Natural killer cell treated with Interleukin-12 subunit alpha and Interleukin-12 subunit beta and Interleukin-15 and Interleukin-18, amount 100 ng/mL, for 72 hours (primary cell): ENCODE measurements at places on chromosomes 5 and 9. TPM values are rescaled to one million over a fixed set of nuclear protein-coding genes. Genes with fewer than 3 reads are reported as not detected.

GRCh38 chr5:56281489-56282165 is 48.5 kb upstream of the ANKRD55 start:
- no peak overlapping the region for H3K4me3 ChIP-seq
- H3K27ac ChIP-seq, result no peak overlapping the region
- no peaks in the 10 kb centered on the region for H3K4me1 ChIP-seq
- no peak for DNase-seq

DNA sequence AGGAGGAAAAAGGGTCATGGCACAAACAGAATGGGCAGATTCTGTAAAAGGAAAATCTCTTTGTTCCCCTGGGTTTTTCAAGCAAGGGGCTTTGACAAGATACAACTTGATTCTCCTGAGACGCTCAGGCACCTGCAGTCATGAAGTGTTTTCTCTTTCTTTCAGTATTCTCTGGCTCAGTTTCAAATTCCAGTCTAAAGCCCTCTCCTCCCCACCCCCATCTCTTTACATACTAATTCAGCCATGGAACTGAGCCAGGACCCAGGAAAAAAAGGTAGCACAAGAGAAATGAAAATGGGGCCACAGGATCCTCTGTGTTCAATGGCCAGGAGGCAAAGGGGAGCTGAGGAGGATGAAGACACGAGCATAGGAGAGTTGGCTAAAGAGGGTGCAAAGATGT is 408.4 kb downstream of the SPOCK1 start:
- H3K4me1 ChIP-seq, result no peaks in the 10 kb centered on the region
- H3K36me3 ChIP-seq, result no peaks in the 10 kb centered on the region
- H3K27me3 ChIP-seq, result no peaks in the 10 kb centered on the region
- no peak overlapping the region for H3K4me3 ChIP-seq

DNA sequence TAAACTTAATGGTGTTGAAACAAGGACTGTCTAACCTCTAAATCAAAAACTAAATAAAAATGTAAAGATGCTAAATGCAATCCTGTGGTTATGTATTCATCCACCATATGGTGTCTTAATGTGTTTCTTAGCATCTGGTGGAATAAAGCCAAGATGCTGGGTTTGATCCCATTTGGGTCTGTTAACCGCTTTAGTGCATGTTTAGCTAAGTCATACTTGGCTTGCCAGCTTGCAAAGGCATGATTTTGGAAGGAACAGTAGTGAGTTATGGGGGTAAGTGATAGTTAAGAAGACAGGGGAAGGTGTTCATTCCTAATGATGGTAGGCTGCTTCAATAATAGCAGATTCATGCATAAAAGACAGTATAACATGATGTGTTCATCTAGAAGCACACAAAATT is 139.0 kb upstream of the SLC27A6 start:
- H3K27ac ChIP-seq, result no peak overlapping the region
- H3K27me3 ChIP-seq, result no peaks in the 10 kb centered on the region
- no peak for DNase-seq

- no peak overlapping the region for H3K4me3 ChIP-seq
- peaks cover 47% of the 10 kb centered on the region for H3K27me3 ChIP-seq
- H3K4me1 ChIP-seq, result no peaks in the 10 kb centered on the region
Measured at GRCh38 chr9:4141296-4141695, 158.6 kb downstream of the GLIS3 start.

DNA sequence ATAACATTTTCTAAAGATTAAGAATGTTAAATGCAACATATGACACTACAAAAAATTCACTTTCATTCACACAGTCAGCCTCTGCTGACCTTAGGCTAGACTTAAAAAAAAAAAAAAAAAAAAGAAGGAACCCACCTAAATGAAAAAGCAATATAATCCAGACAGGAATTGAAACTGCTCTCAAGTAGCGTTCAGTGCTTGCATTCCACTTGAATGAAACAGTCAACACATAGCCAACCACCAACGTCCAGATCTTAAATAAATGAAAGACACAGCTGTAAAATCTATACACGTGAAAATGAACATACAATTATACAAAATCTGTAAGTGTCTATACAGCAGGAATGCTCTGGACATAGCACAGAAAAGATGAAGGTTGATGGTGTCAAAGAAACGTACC is 11.4 kb downstream of the TMEM245 start:
- DNase-seq, result no peak
- H3K36me3 ChIP-seq, result peaks cover 11% of the 10 kb centered on the region
- peak overlapping the region; percentile 3 for H3K27ac ChIP-seq
- no peaks in the 10 kb centered on the region for H3K27me3 ChIP-seq
- peaks cover 24% of the 10 kb centered on the region for H3K4me1 ChIP-seq
- no peak overlapping the region for H3K4me3 ChIP-seq

DNA sequence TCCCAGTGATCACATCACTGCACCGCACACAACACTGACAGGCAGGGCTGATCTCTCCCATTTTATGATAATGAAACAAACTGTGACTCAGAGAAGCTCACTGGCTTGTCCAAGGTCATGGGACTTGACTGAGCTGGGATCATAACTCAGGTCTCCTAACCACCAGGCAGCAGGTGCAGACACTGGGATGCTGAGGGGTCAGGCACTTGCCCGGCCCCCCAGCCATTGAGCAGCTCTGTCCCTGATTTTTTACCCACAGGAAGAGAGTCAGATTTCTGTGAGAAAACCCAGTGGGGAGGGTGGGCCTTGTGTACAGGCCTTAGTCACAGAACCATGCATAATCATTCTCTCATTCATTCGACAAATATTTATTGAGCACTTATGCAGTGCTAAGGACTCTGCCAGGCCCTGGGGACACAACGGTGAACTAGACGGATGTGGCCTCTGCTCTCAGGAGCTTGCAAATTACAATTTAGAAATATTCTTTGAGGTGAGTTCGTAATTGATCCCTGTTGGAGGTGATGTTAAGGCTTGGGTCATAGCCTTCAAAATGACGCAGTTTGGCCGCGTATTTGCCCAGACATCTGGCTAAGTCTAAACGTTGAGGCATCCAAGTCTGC is 54.5 kb upstream of the TGFBR1 start:
- peaks cover 1% of the 10 kb centered on the region for H3K36me3 ChIP-seq
- no peak overlapping the region for H3K4me3 ChIP-seq
- DNase-seq, result no peak
- H3K27me3 ChIP-seq, result no peaks in the 10 kb centered on the region
- H3K27ac ChIP-seq, result peak overlapping the region; percentile 57

DNA sequence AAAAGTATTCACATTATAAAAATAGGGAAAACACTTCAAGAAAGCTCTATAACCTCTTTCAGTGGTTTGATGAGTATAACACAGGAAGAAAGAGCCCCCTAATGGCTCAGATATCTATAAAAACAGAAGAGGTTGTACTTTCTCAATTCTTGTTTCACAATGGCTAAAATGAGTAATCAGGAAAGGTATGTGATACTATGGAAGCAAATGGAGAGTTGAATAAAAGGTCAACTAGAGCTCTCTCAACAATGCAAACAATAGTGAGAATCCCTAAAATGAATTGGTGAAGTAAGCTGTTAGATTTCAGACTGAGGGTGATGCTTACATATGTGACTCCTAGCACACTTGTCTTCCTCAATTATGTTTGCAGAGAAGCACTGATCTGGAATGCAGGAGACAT is 584.6 kb upstream of the CDH18 start:
- no peaks in the 10 kb centered on the region for H3K36me3 ChIP-seq
- no peak overlapping the region for H3K27ac ChIP-seq
- H3K4me1 ChIP-seq, result no peaks in the 10 kb centered on the region
- H3K4me3 ChIP-seq, result no peak overlapping the region
- DNase-seq, result no peak
- H3K27me3 ChIP-seq, result no peaks in the 10 kb centered on the region

GRCh38 chr5:88818296-88818695 is 64.7 kb downstream of the MEF2C start:
- no peak overlapping the region for H3K4me3 ChIP-seq
- no peaks in the 10 kb centered on the region for H3K36me3 ChIP-seq
- H3K4me1 ChIP-seq, result no peaks in the 10 kb centered on the region
- no peak overlapping the region for H3K27ac ChIP-seq
- no peaks in the 10 kb centered on the region for H3K27me3 ChIP-seq

- H3K4me1 ChIP-seq, result peaks cover 58% of the 10 kb centered on the region
- H3K27me3 ChIP-seq, result no peaks in the 10 kb centered on the region
- H3K27ac ChIP-seq, result peak overlapping the region; percentile 93
- peaks cover 4% of the 10 kb centered on the region for H3K36me3 ChIP-seq
- DNase-seq, result no peak
Measured at GRCh38 chr9:121371495-121372061, 1.5 kb upstream of the STOM start.

- no peak overlapping the region for H3K4me3 ChIP-seq
- H3K27me3 ChIP-seq, result peaks cover 26% of the 10 kb centered on the region
- H3K4me1 ChIP-seq, result peaks cover 3% of the 10 kb centered on the region
- no peak overlapping the region for H3K27ac ChIP-seq
- DNase-seq, result no peak
Measured at GRCh38 chr9:77005216-77005615, 14.2 kb upstream of the FOXB2 start.

DNA sequence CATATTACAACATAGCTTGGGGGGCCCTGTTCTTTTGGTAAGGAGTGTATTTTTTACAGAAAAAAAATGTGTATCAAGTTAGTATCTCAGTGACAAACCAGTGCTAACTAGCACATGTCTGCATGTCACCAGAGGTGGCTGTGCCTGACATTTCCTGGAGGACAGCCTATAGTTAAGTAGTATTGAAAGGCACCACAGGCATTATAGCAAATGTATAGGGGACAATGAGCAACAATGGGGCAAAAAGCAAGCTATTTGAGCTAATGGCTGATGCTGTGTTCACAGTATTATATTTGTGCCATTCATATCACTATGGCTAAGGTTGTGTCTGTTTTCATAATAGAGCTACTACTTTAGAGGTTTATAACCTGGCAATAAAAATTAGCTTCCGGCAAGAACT is 1644.0 kb downstream of the MAT2B start:
- H3K36me3 ChIP-seq, result peaks cover 10% of the 10 kb centered on the region
- no peak overlapping the region for H3K27ac ChIP-seq
- no peak overlapping the region for H3K4me3 ChIP-seq

GRCh38 chr5:156949424-156949823 is 13.6 kb downstream of the TIMD4 start:
- H3K27ac ChIP-seq, result no peak overlapping the region
- peaks cover 12% of the 10 kb centered on the region for H3K4me1 ChIP-seq
- H3K36me3 ChIP-seq, result peaks cover 15% of the 10 kb centered on the region

- no peak for DNase-seq
- H3K27me3 ChIP-seq, result peaks cover 18% of the 10 kb centered on the region
- no peak overlapping the region for H3K4me3 ChIP-seq
- no peaks in the 10 kb centered on the region for H3K36me3 ChIP-seq
- no peak overlapping the region for H3K27ac ChIP-seq
Measured at GRCh38 chr9:21121079-21121478, 20.6 kb downstream of the IFNW1 start.

- peak; percentile 49 for DNase-seq
- no peak overlapping the region for H3K4me3 ChIP-seq
- H3K36me3 ChIP-seq, result no peaks in the 10 kb centered on the region
- peaks cover 3% of the 10 kb centered on the region for H3K4me1 ChIP-seq
- H3K27ac ChIP-seq, result no peak overlapping the region
Measured at GRCh38 chr9:133701981-133702797, 36.0 kb downstream of the SARDH start.

- H3K4me1 ChIP-seq, result peaks cover 12% of the 10 kb centered on the region
- H3K27me3 ChIP-seq, result no peaks in the 10 kb centered on the region
- H3K27ac ChIP-seq, result no peak overlapping the region
Measured at GRCh38 chr5:141850786-141851185, 27.4 kb downstream of the PCDH1 start.

DNA sequence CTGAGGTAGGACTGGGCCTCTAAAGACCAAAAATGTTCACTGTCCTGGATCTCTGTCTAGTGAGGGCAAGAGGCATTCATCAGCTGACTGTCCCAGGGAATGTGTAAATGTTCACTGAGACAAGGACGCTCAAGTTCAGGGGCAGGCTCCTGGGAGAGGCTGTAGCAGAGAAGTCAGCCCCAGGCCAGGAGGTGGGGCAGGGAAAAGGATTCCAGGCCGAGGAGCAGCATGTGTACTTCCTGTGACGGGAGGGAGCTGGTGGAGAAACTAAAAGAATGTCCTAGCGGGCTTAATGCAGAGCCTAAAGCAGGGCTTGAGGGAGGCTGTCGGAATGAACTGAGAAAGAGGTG is 205.8 kb downstream of the GABBR2 start:
- H3K36me3 ChIP-seq, result no peaks in the 10 kb centered on the region
- no peak overlapping the region for H3K27ac ChIP-seq
- H3K4me3 ChIP-seq, result no peak overlapping the region
- DNase-seq, result no peak

GRCh38 chr5:115354246-115354645 is 57.8 kb upstream of the CCDC112 start:
- peaks cover 11% of the 10 kb centered on the region for H3K27me3 ChIP-seq
- no peak for DNase-seq
- no peak overlapping the region for H3K27ac ChIP-seq
- no peak overlapping the region for H3K4me3 ChIP-seq
- no peaks in the 10 kb centered on the region for H3K4me1 ChIP-seq

- no peak overlapping the region for H3K4me3 ChIP-seq
- H3K36me3 ChIP-seq, result no peaks in the 10 kb centered on the region
- no peak for DNase-seq
- no peaks in the 10 kb centered on the region for H3K4me1 ChIP-seq
- H3K27ac ChIP-seq, result no peak overlapping the region
Measured at GRCh38 chr5:6347165-6347564, 31.2 kb downstream of the MED10 start.

DNA sequence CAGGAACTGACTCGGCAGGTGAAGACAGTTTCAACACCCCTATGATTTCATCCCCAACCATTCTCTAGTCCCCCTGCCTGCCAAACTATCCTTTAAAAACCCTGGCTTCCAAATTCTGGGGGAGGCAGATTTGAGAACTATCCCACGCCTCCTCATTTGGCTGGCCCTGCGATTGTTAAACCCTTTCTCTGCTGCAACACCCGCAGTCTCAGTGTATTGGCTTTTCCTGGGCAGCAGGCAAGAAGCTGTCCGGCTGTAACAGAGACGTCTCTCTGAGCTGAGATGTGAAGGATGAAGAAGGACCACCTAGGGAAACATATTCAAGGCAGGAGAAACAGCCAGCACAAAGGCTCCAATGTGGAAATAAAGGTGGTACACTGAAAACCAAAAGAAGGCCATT is 6.6 kb downstream of the ST6GALNAC6 start:
- no peak overlapping the region for H3K27ac ChIP-seq
- no peak overlapping the region for H3K4me3 ChIP-seq
- peak; percentile 46 for DNase-seq

- no peak within 1 kb of the TSS for H3K27ac ChIP-seq
- no peaks in the 10 kb centered on the region for H3K36me3 ChIP-seq
- no peaks in the 10 kb centered on the region for H3K4me1 ChIP-seq
- H3K4me3 ChIP-seq, result no peak within 1 kb of the TSS
Measured at GRCh38 chr9:5185220-5185840, at the start of gene INSL6. Gene INSL6, minus strand, starts transcription at chr9:5185639. Its CDS starts 37 bp downstream, at chr9:5185602.

The TAF11L7 gene
- total RNA-seq, result not detected

The CMYA5 gene
- 0.64 TPM for total RNA-seq

The FAT2 gene
- not detected for total RNA-seq

The FOXD4L3 gene
- total RNA-seq, result not detected

The FAM200C gene
- total RNA-seq, result 1.00 TPM

The AIF1L gene
- not detected for total RNA-seq

The GPX3 gene
- not detected for total RNA-seq

The MAMDC2 gene
- not detected for total RNA-seq
